DMS153 (cell line): ENCODE measurements at places on chromosomes 6 and 20.

DNA sequence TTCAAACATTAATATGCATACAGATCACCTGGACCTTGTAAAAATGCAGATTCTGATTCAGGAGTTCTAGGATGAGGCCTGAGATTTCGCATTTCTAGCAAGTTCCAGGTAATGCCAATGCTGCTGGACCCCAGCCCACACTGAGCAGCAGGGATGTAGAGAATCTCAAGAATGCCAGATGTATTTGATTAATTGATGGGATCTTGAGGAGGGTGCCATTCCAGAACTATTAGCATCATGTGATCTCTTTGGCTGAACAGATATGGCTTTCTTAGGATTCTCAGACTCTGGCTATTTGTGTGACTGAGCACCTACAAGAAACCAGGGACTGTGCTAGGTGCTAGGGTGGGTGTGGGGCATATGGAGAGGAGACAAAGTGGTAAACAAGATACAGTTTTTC lies 16.5 kb upstream of the SNX3 start:
- DNase-seq = no peak

GRCh38 chr6:45470131-45470738 lies 92.5 kb upstream of the SUPT3H start:
- DNase-seq = no peak

- no peak for DNase-seq
Measured at GRCh38 chr6:55227862-55228261, 53.5 kb downstream of the HCRTR2 start.

GRCh38 chr6:160039441-160039840 lies 70.6 kb downstream of the IGF2R start:
- no peak for DNase-seq

- peak; percentile 39 for DNase-seq
Measured at GRCh38 chr6:7050872-7051779, 56.6 kb upstream of the RREB1 start.

DNA sequence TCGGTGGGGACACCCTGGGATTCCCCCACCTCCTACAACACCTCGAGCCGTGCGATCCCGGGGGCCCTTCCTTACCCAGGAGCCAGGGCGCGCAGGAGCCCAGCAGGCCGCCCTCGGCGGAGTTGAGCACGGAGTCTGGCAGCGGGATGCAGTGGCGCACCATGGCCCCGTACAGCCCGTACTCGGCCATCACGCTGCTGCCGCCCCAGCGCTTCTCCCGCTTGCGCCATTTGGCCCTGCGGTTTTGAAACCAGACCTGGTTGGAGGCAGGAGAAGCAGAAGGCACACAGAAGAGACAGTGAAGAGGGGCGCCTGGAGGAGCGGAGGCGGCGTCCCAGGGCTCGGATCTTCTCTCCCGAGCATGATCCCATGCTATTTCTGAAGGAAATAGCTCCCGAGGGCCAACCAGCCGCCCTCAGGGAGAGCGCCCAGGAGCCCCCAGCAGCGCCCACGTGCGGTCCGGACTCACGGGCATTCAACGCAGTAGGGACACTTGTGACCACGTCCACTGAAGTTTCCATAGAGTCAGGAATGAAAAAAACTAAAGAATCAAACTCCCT lies 4.3 kb downstream of the VSX1 start:
- DNase-seq = no peak

DNA sequence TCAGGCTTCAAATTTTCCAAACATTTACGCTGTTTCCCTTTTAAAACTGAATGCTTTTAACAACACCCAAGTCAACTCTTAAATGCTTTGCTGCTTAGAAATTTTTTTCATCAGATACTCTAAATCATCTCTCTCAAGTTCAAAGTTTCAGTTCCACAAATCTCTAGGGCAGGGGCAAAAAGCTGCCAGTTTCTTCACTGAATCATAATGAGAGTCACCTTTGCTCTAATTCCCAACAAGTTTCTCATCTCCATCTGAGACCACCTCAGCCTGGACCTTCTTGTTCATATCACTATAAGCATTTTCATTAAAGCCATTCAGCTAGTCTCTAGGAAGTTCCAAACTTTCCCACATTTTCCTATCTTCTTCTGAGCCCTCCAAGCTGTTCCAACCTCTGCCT lies 69.1 kb downstream of the RNF217 start:
- no peak for DNase-seq

DNA sequence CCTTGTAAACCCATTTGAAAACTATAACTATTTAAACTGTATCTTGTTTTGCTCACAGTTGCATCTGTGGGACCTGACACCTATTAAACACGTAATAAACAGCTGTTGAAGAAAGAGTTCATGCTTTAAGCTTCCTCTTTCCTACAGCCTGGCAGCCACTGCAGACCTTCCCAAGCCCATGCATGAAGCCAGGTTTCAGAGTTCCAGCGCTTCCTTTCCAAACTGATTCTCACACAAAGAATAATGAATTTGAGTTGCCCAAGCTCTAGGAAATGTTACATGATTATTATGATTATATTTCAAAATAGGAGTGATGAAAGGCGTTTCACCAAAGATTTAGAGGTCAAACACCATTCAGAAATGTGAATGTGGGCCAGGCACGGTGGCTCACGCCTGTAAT lies 3.7 kb downstream of the AGPAT4 start:
- DNase-seq = no peak

DNA sequence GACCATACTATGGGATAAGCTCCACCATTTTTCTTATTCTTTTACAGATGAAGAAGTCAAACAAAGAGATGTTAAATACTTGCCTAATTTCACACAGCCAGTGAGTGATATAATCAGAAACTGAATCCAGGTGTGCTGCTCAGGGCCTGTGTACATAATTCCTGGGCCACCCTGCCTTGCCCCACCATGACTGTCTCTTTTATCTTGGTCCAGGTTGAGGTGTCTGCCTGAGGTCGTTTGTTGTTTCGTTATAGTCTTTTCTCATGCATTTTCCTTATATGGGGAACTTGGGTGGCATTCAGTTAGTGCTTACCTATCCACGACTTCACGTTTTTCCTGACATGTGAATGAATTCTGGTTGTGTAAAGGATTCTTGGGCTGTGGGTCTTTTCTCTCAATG lies 277.6 kb downstream of the COL12A1 start:
- DNase-seq = no peak

DNA sequence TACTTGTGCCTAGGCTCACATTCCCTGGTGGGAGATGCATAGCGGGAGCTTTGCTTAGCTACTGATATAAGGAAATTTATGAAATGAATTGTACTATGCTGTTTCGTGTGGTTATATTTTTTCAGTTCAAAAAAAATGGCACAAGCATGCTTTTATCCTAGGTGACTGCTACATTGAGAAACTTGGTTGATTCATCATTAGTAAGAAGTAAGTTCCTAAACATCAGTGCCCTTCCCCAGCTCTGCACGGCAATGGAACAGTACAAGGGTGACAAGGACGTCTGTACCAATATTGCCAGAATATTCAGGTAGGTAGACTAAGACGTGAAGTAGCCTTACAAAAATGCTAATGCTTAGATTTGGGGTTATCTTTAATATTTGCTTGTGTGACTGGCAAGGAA lies 79.7 kb downstream of the ARMC2 start:
- no peak for DNase-seq

- DNase-seq = no peak
Measured at GRCh38 chr20:44942264-44942973, 17.8 kb downstream of the TOMM34 start.

DNA sequence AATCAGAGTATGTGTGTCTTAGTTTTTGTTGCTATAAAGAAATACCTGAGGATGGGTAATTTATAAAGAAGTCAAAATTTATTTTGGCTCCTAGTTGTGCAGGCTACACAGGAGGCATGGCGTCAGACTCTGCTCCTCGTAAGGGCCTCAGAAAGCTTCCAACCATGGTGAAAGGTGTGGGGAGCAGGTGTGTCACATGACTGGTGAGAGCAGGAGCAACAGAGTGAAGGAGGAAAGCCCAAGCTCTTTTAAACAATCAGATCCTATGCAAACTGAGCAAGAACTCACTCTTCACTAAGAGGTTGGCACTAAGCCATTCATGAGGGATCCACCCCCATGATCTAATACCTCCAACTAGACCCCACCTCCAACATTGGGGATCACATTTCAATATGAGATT lies 1524.3 kb downstream of the HACE1 start:
- DNase-seq = no peak

DNA sequence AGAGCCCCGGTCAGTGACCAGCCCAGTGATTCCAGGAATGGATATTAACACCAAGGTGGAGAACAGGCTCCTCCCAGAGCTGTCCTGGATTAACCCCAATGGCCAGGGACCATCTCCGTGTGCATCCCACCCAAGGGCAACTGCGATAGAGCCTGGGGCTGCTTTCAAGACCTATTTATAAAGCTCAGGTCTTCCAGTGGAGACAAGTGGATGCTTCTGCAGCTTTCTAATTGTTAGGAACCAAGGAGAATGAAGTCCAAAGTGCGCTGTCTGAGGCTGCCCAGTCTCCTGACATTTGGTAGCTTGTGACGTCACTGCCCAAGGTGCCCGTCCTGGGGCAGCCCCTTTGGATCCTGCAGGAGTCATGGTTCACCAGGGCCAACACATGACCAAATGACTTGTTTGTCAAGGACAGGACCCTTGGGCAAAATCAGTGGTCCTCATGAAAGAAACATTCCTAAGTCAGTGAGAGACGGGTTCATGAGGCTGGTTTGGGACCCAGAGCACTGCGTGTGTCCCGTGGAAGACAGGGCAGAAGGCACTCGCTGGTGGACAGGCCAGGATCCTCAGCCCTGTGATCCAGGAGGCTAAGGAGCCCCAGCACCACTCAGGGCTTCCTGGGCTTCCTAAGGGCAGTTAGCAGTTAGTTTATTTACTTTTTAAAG lies 174.9 kb downstream of the ANKRD60 start:
- no peak for DNase-seq

DNA sequence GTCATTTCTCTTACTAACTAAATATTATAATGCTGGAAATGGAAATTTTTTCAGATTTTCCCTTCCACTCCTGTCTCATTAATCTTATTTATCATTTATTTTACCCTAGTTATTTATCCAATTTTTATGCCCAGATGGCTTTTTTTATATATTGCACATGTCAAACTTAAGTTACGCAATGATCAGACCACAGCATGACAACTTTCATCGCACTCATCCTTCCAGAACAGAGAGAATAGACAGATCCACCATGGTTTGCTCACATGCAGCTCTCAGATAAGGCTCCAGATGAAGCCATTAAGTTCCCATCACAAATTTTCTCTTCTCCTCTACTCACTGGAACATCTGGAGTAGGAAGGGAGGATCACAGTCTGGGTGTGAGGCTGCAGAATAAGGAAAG lies 48.7 kb downstream of the MAP7 start:
- DNase-seq = no peak

DNA sequence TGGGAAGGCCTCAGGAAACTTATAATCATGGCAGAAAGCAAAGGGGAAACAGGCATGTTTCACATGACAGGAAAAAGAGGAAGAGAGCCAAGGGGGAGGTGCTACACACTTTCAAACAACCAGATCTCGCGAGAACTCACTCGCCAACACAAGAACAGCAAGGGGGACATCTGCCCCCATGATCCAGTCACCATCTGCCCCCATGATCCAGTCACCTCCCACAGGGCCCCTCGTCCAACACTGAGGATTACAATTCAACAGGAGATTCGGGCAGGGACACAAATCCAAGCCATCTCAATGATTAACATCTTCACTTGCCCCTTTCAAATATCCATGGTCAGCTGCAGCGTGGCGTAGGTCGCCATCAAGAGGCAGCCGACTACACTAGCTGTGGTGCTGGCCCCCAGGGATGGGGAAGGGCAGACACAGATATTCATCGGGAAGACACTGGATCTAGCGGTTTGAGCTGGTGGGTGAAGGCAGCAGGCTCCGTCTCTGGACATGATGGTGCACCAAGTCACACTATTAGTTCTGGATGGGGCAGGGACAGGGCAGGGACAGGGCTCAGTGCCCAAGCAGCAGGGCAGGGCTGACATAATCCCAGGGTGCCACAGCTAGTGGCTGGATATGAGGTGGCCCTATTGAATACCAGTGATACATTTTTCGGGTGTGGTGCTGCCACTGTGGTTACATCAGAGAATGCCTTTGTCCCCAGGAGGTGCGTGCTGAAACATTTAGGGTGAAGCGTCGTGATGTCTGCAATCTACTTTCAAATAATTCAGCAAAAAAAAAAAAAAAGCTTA lies 31.6 kb downstream of the TUBB2B start:
- peak; percentile 84 for DNase-seq

DNA sequence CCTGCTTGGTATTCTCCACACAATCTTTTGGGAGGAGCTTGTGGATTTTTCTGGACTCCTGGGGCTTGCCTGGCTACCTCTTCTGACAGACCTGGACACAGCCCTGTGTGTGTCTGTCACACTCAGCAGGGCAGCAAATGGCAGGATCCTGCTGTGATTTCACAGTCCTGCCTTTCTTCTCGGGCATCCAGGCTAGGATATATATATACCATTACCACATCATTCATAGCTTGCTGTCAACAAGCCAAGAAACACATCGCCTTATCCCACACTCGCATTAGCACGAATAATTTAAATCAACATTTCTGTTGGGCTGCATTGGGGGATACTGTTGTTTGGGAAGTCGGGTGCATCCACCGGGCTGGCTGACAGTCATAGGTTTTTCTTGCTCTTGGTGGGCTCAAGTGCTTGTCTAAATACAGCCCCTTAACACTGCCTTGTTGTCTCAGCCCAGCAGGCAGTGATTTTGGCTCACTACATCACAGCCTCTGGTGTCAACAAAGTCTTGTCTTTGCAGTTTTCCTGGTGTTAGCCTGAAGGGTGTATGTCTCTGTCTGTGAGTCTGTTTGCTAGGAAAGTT lies 154.9 kb upstream of the FERMT1 start:
- DNase-seq = peak; percentile 26
